Fibroblast of lung (primary cell): ENCODE measurements at places on chromosomes 5 and 9. TPM values are rescaled to one million over a fixed set of nuclear protein-coding genes. Genes with fewer than 3 reads are reported as not detected.

DNA sequence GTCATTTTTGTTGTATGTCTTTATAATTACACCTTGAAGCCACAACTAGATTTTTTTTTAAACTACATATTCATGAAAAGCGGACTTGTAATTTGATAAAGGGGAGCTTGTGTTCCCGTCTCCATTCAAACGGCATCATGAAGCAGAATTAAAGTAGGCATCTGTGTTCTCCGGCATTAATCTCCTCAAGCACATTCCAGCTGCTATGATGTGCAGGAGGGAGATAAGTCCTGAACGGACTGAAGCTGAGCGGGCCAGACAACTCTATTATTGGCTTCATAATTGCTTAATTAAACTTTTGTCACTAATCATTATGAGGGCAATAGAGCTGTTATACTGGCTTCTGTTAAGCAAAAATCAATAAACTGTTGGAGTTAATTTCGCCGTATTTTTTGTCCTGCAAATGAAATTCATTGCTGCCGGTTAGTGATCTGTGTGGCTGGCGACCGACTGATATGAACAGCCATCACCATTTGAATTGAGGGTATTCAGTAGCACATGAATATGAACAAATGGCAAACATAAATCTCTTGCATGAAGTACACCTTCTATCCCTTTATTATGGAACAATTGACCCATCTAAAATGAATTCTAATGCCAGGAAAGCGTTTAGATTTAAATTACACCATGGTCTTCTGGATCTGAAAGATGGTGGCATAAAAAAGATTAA lies 408.8 kb upstream of the IRX1 start:
- no peak for DNase-seq

FGF1 gene
- total RNA-seq = 0.77 and 3.5 TPM in 2 replicates

CCNO gene
- not detected in 2 replicates for total RNA-seq

DNA sequence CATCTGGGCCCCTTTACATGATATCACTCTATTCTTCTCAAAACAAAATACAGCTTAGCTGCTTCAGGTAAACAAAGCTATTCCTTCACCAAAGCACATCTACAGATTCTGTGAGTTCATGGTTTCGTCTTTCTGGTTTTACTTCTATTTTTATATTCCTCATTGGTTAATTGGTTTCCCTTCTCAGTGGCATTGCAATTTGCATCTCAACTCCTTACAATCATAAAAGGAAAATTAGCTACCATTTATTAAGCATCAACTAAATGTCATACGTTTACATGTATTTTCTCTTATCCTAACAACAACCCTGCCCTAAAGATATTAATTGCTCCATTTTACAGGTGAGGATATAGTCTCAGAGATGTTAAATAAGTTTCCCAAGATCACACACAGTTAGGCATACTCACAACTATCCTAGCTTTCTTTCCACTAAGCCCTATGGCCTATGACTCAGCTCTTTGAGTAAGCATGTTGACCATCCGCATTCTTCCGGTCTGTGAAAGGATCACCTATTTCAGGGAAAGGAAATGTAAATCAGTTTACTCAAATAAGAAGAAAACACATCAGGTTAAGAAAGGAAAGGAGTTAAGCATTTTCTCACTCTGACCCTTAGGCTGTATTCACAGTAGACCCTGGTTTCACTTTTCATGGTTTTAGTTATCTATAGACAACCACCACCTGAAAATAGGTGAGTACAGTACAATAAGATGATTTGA lies 146.1 kb downstream of the CAAP1 start:
- peak; percentile 35 for DNase-seq

- no peak for DNase-seq
Measured at GRCh38 chr5:16453609-16454008, 12.0 kb downstream of the ZNF622 start.

DNA sequence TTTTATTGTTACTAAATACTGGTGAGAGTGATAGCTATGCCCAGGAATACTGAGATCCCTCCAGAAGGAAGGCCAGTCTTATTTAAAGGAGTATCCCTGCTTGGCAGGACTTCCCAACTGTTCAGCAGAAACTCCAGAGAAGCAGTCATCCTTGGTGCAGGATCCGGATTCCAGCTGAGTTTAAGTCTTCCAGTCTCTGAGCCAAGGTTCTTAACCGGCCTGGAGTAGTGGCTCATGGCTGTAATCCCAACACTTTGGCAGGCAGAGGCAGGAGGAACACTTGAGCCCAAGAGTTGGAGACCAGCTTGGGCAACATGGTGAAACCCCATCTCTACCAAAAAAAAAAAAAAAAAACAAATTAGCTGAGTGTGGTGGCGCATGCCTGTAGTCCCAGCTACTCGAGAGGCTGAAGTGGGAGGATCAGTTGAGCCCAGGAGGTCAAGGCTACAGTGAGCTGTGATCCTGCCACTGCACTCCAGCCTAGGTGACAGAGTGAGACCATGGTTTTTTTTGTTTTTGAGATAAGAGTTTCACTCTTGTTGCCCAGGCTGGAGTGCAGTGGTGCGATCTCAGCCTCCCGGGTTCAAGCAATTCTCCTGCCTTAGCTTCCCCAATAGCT lies 7.6 kb downstream of the NAIF1 start:
- no peak for DNase-seq

- peak; percentile 58 for DNase-seq
Measured at GRCh38 chr5:33470544-33470943, 29.8 kb downstream of the TARS1 start.

GRCh38 chr9:137406876-137407589 lies 15.9 kb downstream of the EXD3 start:
- peak; percentile 55 for DNase-seq

DNA sequence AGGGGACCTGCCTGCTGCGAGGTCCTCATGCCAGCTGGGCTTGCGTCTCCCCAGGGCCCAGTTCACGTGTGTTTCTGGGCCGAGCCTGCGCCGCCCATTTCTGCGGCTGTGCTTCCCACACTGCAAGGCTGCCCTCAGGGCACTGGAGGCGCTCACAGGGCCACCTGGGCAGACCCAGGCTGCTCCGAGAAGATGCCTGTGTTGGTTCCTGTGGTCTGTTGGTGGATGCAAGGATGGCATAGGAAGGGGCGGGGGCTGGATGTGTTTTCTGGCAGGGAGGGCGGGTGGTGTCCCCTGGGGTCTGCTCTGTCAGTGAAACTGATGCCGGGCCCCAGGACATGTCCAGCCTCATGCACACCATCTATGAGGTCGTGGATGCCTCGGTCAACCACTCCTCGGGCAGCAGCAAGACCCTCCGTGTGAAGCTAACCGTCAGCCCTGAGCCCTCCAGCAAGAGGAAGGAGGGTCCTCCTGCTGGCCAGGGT lies 25.9 kb downstream of the NKD2 start:
- DNase-seq = no peak

GPR150 gene
- under 0.01 and 0.33 TPM in 2 replicates for total RNA-seq

DNA sequence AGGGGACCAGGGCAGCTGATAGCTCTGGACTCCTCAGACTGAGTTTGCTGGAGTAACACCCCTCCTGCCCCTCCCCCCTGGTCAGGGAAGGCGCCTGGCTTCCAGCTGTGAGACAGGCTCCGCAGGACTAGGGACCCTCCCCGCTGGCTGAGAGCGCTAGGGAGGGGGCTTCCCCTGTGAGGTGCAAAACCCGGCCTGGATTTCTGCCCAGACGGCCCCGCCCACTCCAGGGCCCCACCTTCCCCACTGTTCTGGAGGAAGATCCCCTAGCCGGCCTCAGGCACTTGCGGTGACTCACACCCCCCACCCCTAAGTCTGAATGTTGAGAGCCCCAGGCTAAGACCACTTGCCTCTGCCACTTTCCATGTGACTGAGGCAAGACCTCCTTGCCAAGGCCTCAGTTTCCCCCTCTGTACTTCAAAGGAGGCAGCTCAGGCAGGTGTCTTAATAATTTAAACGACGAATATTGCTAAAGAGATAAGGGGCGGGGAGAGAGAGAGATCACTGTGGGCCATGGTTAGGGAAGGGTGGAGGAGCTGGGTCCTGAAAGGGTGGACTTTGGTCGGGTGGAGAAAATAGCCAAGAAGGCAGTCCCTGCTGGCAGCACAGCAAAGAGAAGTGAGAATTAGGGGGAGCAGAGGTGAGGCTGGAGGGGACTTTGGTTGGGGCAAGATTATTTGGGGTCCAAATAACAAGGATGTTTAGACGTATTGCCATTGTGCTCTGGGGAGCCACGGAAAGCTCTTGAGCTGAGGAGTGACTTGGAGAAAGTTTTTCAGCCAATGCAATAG lies 1.0 kb upstream of the DAB2IP start:
- DNase-seq = peak; percentile 55

NRARP gene
- under 0.01 TPM in 1 of 2 replicates, not detected in the other for total RNA-seq

GNA14 gene
- 0.26 and 0.50 TPM in 2 replicates for total RNA-seq

PKD2L2 gene
- total RNA-seq = 0.26 TPM in 1 of 2 replicates, not detected in the other
